ENCODE measurements at places on chromosomes 12 and 14.
A peak's percentile ranks its signal among the peaks of the same experiment; 100 is the strongest.

DNA sequence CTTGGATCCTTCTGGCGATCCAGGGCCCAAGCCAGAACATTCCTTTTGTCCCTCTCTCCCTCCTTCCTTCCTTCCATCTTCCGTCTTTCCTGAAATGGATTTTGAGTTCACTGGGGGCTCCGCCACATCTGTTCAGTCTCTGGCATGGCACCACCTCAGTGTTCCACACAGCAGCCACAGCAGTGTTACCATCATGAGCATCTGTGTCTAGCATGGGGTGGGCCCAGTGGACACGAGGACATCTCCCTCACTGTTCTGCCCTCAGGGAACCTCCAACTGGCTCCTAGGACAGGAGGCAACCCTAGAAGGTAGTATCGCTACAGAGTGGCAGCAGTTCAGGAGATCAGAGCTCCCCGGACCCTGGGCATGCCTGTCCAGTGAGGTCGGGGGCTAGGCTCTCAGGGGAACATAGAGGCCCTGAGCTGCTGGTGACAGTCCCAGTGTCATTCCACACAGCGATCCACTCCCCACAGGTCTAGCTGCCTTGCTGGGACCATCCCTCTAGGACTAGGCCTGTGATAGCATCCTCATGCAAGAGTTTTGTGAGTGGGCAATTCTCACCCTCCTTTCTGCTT is 59.0 kb downstream of the GALNT16 start:
- DNase-seq, result no peak

GRCh38 chr12:18601962-18602361 is 135.8 kb downstream of the PLCZ1 start:
- no peak for DNase-seq

DNA sequence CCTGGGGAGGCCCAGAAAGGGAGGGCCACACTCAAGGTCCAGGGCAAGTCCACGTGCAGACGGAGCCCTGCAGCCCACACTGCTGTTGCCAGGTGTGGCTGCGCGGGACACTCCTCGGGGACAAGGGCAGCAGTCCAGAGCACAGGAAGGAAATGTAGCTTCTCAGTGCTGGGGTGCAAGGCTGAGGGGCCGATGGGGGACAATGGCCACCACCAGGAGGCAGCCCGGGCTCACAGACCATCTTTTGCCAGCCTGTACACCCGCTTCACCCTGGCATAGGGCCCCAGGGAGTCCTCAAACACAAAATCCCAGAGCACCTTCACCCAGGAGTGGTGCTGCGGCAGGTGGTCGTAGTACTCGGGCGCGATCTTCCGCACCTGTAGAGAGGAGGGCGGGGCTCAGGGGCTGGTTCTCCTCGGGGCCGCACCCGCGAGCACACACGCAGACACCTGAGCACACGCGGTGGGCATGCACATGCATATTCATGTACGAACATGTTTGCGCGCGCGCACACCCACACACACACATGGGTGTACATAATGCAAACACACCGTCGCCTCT is 12.8 kb downstream of the DEGS2 start:
- DNase-seq, result no peak

GRCh38 chr12:93163260-93164036 is 214.3 kb upstream of the NUDT4 start:
- no peak for DNase-seq

DNA sequence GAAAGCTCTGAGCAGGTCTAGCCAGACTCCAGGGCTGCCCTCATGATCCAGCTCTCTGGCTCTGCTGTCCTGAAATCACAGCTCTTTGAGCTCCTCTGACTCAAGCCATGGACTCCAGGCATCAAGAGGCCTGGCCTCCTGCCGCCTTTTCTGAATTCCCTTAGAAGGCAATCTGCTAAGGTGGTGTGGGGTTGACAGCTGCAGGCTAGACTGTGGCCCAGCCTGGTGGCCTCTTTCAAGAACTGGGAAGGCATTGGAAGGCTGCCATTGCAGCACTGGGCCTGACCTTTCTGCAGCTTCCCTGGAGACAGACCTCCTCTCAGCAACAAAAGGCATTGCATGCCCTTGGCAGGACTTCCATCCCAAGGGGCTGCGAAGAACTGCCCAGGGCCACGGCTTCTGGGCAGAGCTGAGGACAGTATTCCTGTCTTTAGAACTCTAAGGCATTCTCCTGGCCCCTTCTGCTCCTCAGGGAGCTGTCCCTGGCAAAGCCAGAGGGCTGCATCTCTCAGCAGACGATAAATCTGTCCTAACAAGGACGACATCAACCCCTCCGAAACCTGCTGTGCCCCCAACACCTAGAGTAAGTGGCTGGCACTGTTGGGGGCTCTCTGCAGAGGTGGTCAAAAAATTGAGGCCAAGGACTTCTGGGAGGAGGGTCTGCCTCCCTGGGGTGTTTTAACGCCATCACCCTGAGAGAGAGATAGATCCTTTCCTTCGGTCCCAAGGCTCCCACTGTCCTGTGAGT is 115.6 kb downstream of the RBM19 start:
- DNase-seq, result no peak

GRCh38 chr12:4383304-4383865 is 3.9 kb upstream of the FGF23 start:
- no peak for DNase-seq

DNA sequence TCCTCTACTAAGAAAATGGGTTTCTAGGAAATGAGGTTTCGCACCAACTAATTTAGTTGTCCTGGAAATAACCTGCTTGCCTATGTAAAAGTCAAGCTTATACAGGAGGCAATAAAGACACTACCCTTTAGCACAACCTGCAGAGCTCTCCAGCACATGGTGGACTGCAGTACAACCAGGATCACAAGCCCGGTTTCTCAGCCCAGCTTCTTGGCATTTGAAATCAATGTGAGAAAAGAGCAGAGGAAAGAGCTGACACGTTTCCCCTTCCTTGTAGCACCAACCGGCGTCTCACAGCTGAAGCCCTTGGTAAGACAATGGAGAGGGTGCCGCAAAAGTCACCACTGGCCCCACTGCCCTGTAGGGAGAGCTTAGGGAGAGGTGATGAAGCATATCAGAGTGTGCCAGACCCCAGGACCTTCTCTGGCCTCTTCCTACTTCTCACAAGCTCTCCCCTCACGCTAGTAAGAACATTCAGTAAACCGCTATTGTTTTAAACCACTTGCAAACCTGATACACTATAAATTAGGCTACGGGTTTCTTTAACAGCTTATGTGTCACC is 8.6 kb downstream of the SPTLC2 start:
- DNase-seq, result peak; percentile 81

- no peak for DNase-seq
Observed at GRCh38 chr12:104742551-104743201, 215.4 kb downstream of the SLC41A2 start.

DNA sequence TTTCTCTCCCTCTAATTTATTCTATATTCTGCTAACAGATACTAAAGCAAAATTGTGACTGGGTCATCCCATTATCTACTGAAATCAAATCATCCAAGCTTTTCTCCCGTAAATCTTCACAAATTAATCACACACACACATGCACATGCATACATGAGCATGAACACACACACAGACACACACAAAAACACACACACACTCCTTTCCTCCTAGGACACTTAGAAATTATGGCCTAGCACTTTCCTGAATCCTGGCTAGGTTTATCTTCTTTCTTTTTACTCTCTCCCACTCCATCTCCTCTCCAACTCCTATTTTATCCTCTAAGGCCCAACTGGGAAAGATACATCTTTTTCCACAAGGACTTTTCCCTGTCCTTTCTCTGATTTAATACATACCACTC is 255.6 kb upstream of the G2E3 start:
- DNase-seq, result no peak

DNA sequence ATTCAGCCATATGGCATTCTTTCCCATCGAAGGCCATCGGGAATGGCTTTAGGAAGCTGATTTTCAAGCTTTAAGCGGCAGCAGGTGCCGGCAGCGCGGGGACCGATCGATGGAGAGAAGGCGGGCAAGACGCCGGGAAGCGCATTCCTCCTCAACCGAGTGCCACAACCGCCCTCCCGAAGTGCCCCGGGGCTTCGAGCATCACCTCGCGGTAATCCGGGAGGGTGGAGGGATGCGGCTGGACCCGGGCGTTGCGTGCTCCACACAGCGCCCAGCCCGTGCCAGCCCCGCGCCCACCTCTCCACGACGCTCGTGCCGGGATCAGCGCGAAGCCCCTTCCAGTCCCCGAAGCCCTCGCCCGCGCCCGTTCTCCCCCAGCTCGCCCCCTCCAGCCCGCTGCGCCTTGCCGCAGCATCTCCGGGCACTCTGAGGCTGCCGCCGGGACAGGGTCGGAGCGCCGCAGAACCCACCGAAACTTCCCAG is 3.2 kb downstream of the USP44 start:
- no peak for DNase-seq

- no peak for DNase-seq
Observed at GRCh38 chr12:44846826-44847225, 29.3 kb downstream of the NELL2 start.

GRCh38 chr12:50032515-50032853 is 7.2 kb upstream of the RACGAP1 start:
- no peak for DNase-seq

- no peak for DNase-seq
Observed at GRCh38 chr12:24470050-24470449, 478.9 kb downstream of the BCAT1 start.

DNA sequence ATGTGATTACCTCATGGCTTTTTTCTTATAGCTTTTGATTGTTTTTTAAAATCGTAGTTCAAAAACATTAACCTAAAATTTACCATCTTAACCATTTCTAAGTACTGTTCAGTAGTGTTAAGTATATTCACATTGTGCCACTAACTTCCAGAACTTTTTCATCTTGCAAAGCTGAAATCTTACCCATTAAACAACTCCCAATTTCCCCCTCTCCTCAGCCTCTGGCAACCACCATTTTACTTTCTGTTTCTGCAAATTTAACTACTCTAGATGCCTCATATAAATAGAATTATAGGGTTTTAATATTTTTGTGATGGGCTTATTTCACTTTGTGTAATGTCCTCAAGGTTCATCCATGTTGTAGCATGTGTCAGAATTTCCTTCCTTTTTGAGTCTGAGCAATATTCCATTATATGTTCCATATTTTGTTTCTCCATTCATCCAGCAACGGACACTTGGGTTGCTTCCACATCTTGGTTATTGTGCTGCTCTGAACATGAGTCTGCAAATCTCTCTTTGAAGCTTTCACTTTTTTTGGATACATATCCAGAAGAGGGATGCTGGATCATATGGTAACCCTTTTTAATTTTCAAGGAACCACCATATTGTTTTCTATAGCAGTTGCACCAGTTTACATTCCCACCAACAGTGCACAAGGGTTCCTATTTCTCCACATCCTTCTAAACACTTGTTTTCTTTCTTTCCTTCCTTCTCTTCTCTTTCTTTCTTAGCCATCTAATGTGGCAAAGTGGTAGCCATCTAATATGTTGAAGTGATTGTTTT is 5.0 kb downstream of the HIF1A start:
- no peak for DNase-seq

- DNase-seq, result no peak
Observed at GRCh38 chr12:23426328-23426727, 523.1 kb downstream of the SOX5 start.

- DNase-seq, result no peak
Observed at GRCh38 chr12:44618946-44619345, 257.2 kb downstream of the NELL2 start.

- DNase-seq, result no peak
Observed at GRCh38 chr14:85865701-85866100, 335.8 kb downstream of the FLRT2 start.

DNA sequence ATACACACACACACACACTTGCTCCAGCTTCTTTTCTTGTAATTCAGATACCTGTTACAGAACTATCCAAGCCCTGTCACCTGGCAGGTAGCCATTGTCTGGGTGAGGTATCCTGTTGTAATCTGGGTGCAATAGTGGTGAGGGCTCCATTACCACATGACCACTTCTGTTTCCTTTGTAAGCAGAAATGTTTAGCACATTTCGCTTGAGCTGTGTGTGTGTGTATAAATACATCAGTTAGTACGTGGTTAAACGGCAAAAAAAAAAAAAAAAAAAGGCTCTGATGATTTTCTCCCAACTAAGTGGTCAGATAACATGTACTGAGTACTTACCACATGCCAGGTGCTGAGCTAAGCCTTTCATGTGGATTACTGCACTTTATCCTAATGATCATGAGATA is 129.3 kb upstream of the SSTR1 start:
- DNase-seq, result no peak

DNA sequence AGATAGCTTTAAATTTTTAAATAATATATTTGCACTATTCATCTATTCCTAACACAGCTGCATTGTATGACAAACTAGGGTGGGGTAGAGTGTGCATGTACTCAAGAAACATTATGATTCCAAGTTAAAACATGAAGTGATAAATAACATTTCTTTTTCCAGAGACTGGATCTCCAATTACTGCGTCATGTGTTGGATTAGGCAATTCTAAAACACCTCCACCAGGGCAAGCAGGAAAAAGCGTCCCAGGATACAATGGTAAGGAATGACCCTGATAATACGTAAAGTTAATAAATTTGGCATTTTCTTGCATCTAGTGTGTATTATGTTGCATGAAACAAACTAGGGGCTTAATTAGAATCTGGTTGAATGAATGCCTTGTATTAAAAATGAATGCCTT is 138.9 kb downstream of the ACSS3 start:
- DNase-seq, result no peak

GRCh38 chr12:95790033-95790916 is at the start of gene NTN4:
Gene NTN4 (minus strand): TSS chr12:95790764. CDS start chr12:95790309, 455 bp downstream.
- no peak for DNase-seq

DNA sequence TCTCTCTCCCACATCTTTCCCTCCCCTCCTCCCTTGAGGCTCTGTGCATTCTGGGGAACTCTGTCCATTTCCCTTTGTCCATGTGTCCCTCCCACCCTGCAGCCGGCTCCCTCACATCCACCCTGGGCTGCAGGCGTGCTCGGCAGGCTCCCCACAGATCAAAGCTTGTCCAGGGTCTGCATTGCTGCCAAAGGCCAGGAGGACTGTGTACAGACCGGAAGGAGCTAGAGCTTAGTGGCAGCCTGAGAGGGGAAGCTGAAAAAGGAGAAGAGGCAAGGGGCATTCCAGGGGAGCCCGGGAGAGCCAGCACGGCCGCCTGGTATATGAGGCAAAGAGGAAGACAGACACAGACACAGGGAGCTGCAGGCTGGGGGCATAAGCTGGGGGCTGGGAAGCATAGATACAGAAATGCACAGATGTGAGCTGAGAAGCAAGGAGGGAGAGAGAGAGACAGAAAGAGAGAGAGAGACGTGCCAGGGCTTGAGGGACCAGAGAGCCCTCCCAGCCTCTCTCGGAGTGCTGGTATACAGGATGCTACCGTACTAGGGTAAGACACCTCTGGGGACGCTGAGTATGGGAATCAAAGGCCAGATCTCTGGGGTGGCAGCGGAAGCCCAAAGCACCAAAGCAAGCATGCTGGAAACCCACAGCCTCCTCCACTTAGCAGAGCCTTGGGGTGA is 3.3 kb downstream of the CD4 start:
- DNase-seq, result no peak

GRCh38 chr14:63200767-63201166 is 3.5 kb upstream of the RHOJ start:
- DNase-seq, result no peak
